ENCODE measurements at places on chromosomes 3 and 15. TPM values are rescaled to one million over a fixed set of nuclear protein-coding genes. Genes with fewer than 3 reads are reported as not detected.

DNA sequence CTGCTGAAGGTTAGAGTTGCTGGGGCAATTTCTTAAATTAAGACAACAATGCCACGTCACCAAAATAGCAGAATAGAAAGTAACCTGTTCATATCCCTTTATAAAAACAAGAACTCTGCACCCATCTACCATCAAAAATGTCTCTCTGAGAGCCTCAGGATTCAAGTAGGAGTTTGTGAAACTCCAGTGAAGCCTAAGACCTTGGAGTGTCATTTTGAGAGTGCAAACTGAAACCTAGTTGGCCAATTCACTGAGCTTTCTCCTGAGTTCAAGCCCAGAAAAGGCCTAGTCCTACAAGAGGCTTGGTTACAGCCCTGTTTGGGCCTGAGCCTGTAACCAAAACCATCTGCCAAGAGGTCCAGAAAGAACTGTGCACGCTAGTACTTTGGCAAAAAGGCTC lies 335.1 kb downstream of the EFHB start:
- no peak for DNase-seq

DNA sequence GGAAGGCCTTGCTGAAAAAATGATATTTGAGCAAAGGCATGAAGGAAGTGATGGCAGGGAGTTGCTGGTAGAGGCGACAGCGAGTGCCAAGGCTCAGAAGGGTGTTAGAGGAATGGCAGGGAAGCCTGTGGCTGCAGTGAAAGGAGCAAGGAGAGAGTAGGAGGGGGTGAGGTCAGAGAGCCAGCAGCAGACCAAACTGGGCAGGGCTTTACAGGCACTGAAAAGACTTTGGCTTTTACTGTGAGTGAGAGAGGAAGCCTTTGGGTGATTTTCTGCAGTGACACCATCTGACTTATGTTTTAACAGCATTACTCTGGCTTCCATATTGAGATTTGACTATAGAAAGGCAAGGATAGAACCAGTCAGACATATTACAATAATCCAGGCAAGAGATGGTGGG lies 11.4 kb downstream of the TICRR start:
- no peak for DNase-seq

DNA sequence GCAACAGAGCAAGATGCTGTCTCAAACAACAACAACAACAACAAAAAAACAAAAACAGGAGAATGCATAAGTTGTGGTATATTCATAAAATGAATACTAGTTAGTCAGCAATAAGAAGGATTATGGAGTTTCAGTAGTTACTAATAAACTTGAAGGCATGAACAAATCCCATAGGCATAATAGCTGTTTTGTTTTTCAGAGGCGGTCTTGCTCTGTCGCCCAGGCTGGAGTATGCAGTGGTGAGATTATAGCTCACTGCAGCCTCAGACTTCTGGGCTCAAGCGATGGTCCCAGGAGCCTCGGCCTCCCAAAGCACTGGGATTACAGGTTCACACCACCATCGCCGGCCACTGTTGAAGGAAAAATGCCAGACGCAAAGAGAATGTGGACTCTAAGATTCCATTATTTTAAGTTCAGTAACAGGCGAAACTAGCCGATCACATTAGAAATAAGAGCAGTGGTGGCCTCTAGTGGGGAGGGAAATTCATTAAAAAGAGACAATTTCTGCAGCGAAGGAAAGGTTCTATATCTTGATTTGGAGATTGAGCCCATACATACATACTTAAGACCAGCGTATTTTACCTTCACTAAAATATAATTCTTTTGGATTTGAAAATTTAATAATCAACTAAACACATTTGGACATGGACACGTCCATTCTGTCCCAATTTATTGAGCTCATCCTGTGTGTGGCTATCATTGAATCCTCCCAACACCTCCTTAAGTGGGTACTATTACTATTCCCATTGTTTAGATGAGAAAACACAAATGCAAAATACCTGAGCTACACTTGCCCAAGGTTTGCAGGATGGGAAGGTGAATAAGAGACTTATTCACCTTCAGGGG lies 27.4 kb upstream of the HDAC11 start:
- DNase-seq: peak; percentile 81

- peak; percentile 89 for DNase-seq
These were observed 4.8 kb downstream of the RARRES1 start for GRCh38 chr3:158727206-158728060.

DNA sequence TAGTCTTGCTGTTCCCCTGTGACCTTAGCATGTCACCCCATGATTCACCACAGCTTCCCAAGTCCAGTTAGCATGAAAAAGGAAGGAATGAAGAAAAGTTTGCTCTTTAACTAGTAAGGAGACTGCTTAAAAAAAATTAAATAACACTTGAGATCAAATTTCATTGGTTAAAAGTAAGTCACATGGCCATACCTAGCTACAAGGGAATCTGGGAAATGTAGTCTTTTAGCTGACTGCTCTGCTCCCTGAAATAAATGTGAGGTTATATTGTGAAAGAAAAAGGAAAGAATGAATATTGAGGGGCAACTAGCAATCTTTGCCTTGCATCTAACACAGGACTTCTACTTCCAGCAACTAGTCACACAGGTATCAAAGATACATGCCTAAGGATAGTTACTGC lies 84.7 kb upstream of the LRRN1 start:
- DNase-seq: no peak

DNA sequence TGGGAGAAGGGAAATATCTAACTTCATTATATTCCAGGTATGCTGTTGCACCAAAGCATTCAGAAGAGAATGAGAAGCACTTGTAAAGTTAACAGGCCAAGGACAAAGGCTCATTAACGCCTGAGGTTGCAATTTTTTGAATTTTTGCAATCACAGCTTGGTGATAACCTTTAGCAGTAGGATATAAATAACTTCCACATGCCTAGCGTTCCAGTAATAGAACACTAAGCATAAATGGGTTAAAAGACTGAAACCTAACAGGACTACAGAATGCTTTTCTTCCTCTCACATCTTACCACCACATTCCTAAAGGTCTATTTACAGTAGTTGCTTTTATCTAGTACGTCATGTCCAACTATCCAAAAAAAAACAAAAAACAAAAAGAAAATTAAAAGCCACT lies 57.4 kb upstream of the IMPG2 start:
- no peak for DNase-seq

DNA sequence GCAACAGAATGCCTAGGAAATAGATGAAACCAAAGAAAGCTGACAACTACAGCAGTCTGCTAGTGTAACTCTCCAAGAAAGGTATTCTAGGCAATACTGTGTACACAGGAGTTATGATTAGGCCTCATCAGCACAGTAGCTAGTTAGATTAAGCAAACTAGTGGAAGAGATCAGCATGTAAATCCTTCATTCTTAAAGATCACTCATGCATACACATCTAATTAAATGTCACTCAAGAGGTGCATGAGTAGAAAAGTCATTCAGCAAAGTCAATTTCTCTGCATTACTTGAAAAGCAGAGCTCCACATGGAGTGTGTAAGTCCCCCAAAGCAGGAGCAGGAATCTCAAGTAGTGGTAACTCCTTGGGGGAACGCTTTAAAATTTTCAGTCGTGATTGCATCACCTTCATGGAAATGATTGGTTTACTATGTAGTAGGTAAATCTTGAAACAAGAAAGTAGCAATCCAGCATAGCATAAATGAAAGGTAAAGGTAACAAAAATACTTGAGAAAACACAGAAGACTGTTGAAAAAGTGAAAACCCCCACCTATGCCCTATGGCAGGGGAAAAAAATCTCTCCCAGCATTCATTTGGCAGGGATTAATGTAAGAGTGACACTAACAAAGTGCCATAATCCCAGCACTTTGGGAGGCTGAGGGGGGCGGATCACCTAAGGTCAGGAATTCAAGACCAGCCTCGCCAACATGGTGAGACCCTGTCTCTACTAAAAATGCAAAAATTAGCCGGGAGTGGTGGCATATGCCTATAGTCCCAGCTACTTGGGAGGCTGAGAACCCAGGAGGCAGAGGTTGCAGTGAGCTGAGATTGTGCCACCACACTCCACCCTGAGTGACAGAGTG lies 29.4 kb upstream of the PPIB start:
- DNase-seq: no peak

DNA sequence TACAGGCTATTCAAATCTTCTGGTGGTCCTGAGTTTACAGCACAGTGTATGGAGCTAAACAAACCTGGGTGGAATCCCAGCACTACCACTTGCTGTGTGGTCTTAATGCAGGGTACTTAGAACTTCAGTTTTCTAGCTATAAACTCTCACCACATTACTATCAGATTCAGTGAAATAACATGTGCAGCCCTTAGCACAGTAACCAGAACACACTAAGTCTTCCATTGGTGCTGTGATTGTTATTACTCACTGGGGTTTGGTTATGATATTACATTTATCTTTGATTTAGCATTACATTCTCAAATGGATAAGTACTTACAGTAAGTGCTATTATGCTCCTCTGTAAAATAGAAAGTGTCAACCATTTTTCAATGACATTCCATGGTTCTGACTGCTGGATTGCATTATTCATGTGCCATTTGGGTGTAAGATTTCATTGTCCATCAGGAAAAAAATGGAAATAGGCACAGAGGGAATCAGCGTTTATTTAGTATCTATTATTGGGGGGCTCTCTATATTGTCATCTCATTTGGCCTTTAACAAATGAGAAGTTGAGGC lies 81.9 kb downstream of the PDE8A start:
- DNase-seq: no peak

Gene BCL2A1
- 29.4 TPM for polyA plus RNA-seq

Gene OR5K4
- polyA plus RNA-seq: not detected
